Regular cardiac myocyte (primary cell): ENCODE measurements at places on chromosomes 5 and 9. TPM values are rescaled to one million over a fixed set of nuclear protein-coding genes. Genes with fewer than 3 reads are reported as not detected.

AK8 gene
- total RNA-seq, result under 0.01 and 0.19 TPM in 2 replicates

STPG3 gene
- not detected in 2 replicates for total RNA-seq

MARCOL gene
- total RNA-seq, result not detected in 2 replicates

FSD1L gene
- total RNA-seq, result 3.4 and 3.6 TPM in 2 replicates

PTCH1 gene
- 1.3 and 2.3 TPM in 2 replicates for total RNA-seq

PDE6A gene
- not detected in 2 replicates for total RNA-seq

CDKN2A gene
- 8.6 and 17.8 TPM in 2 replicates for total RNA-seq

ANAPC2 gene
- 16.9 and 21.5 TPM in 2 replicates for total RNA-seq

NDOR1 gene
- 2.8 and 5.9 TPM in 2 replicates for total RNA-seq

ANKRD34B gene
- not detected in 2 replicates for total RNA-seq
